ENCODE measurements at places on chromosomes 4 and X. TPM values are rescaled to one million over a fixed set of nuclear protein-coding genes. Genes with fewer than 3 reads are reported as not detected.

- H3K4me3 ChIP-seq, result no peak overlapping the region
- no peaks in the 10 kb centered on the region for H3K4me1 ChIP-seq
- no peaks in the 10 kb centered on the region for H3K27me3 ChIP-seq
- DNase-seq, result no peak
- no peak overlapping the region for H3K27ac ChIP-seq
- H3K36me3 ChIP-seq, result no peaks in the 10 kb centered on the region
These were observed 68.0 kb downstream of the ATOH1 start for GRCh38 chr4:93896516-93896915.

Gene RAB9B
- 0.17 TPM for total RNA-seq

- no peak overlapping the region for H3K4me3 ChIP-seq
- peaks cover 8% of the 10 kb centered on the region for H3K27me3 ChIP-seq
- H3K27ac ChIP-seq, result no peak overlapping the region
These were observed 47.9 kb upstream of the PLAC1 start for GRCh38 chrX:134706138-134706537.

Gene ADGRL3
- not detected for total RNA-seq

GRCh38 chr4:145521282-145521681, 39.6 kb downstream of the SMAD1 start:
- H3K4me3 ChIP-seq, result no peak overlapping the region
- no peaks in the 10 kb centered on the region for H3K36me3 ChIP-seq
- H3K27ac ChIP-seq, result no peak overlapping the region
- no peaks in the 10 kb centered on the region for H3K4me1 ChIP-seq
- H3K27me3 ChIP-seq, result no peaks in the 10 kb centered on the region

Gene NEXMIF
- 0.47 TPM for total RNA-seq

Measured in activated CD4-positive, alpha-beta T cell treated with anti-CD3 and anti-CD28 coated beads, Interleukin-2, amount 10 ng/mL, durations not matched to agents 24 days and 14 days (primary cell).